Body of pancreas (tissue), 4 donors: ENCODE measurements at places on chromosomes 5 and 9. TPM values are rescaled to one million over a fixed set of nuclear protein-coding genes. Genes with fewer than 3 reads are reported as not detected.
A peak's percentile ranks its signal among the peaks of the same experiment; 100 is the strongest.

The PCDHGC4 gene
- 1.6 TPM for total RNA-seq

The CNTLN gene
- total RNA-seq: 11.2 TPM

The FOXD4L5 gene
- 0.26 TPM for total RNA-seq

The PAX5 gene
- total RNA-seq: 0.52 TPM

The TSLP gene
- total RNA-seq: 0.26 TPM

The ADCY2 gene
- total RNA-seq: 0.52 TPM

The C9orf153 gene
- total RNA-seq: 1.3 TPM

The C5orf46 gene
- not detected for total RNA-seq

The UBE2QL1 gene
- total RNA-seq: 0.33 TPM

The BTNL9 gene
- total RNA-seq: 41.5 TPM

The PCDHB10 gene
- total RNA-seq: 2.3 TPM

The PCA3 gene
- total RNA-seq: not detected

The CDH9 gene
- total RNA-seq: not detected

The SLF1 gene
- 11.2 TPM for total RNA-seq

The CSF1R gene
- total RNA-seq: 13.5 TPM

The EIF4E1B gene
- 11.5 TPM for total RNA-seq

The RNF180 gene
- total RNA-seq: 13.2 TPM

The SHC3 gene
- total RNA-seq: 6.9 TPM

- DNase-seq: no peak
These were observed 294.7 kb upstream of the DMRT1 start for GRCh38 chr9:546797-547223.

- DNase-seq: no peak
These were observed 88.4 kb upstream of the DNAH5 start for GRCh38 chr5:14032918-14033317.

GRCh38 chr9:105979290-105979689 lies 284.9 kb downstream of the TMEM38B start:
- no peak for DNase-seq

- no peak for DNase-seq
These were observed 24.9 kb upstream of the ARHGAP26 start for GRCh38 chr5:142745268-142745667.

DNA sequence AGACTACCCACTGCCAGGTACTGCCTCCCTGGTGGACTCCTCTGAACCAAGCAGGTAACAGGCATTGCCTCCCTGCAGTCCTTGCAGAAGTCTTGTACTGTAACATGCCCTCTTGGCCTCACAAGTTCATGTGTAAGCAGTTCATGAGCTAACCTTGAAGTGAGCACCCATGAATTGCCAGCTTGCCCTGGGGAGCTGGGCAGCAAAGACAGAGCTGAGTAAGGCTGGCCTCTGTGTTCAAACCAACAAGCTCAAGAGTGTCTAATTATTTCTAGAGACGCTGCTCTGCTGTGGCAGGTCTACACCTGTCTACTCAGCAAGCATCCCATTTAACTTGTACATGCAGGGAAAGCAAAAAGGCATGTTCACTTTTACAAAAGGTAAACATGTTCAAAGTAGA lies 113.5 kb downstream of the FEM1C start:
- no peak for DNase-seq

GRCh38 chr9:93291536-93292287 lies 107.8 kb downstream of the WNK2 start:
- no peak for DNase-seq

- no peak for DNase-seq
These were observed 34.3 kb downstream of the FAT2 start for GRCh38 chr5:151556806-151557205.

DNA sequence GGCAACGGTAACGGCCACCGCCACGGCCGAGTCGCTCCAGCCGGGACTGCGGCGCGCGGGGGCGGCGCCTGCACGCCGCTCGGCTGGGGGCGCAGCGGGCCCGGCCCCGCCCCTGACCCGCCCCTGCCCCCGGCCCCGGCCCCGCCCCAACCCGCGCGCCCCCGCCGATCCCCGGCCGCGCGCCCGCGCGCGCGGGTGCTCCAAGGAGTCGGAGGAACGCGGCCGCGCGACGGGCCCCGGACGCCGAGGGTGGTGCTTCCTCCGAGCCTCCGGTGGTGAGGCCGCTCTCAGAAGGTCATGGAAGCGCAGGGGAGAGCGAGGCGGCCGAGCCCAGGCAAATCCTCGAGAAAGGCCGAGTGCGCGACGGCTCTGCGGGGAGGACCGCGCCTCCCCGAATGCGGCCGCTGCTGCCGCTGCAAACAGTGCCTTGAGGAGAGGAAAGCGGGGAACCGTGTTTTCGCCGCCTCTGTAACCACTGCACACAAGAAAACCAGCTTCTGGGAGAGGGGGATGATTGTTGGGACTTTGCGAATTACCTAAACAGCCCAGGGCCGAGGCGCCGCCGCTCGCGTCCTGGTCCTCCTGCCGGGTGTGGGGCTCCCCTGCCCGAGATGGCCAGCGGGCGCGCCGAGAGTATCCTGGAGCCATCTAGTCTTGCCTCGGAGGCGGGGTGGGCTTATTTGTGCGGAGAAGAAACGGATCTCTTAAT lies at the start of gene LIFR:
Gene LIFR, minus strand, starts transcription at position 48 of the 709 bp plus-strand sequence. CDS start 25,999 bp downstream, outside the sequence.
- peak; percentile 86 for DNase-seq

- peak; percentile 28 for DNase-seq
These were observed 435 bp downstream of the ZNF189 start for GRCh38 chr9:101398930-101399642.

GRCh38 chr5:173878224-173878967 lies 9.8 kb upstream of the CPEB4 start:
- DNase-seq: peak; percentile 86

GRCh38 chr5:147675168-147675567 lies 107.4 kb downstream of the JAKMIP2 start:
- DNase-seq: no peak

- no peak for DNase-seq
These were observed 3.6 kb upstream of the TMEM210 start for GRCh38 chr9:137175345-137175961.

GRCh38 chr5:74326571-74327338 lies 313.8 kb downstream of the ENC1 start:
- DNase-seq: peak; percentile 14

DNA sequence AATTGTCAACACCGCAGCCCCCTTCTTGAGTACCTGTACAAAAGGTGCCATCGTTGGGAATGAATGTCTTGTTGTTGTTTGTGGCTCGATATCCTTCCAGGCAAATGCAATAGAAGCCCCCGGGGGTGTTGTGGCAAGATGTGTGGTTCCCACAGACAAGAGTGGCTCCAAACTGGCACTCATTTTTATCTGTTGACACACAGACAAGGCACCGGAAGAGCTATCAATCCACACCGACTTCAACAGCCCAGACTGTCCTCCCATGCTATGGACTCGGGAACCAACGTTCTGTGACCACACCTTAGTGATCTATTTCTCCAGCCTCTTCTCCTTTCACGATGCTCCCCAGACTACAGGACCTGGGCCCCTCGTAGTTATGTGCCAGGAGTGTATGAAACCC lies 25.9 kb downstream of the SUSD1 start:
- DNase-seq: no peak

DNA sequence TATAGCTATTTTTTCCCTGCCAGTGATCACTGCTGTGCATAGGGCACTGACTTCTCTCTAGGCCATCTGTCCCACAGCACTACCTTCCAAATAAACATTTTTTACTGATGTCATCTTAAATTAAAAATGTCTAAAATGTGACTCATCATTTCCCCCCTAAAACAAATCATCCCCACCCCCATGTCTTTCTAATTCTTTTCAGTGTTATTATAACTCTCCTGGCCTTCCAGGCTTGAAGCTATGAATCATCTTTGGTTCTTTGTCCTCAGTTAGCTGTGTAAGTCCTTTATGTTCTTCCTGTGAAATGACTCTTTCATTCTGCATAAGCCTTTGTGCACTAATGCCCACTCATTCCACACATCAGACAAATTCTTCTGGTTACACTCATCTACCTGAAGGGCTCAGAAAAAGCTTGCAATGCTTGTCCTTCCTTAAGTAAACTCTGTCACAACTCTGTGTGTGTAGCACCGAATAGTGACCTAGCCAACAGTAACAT lies 78.1 kb downstream of the CFAP95 start:
- no peak for DNase-seq

DNA sequence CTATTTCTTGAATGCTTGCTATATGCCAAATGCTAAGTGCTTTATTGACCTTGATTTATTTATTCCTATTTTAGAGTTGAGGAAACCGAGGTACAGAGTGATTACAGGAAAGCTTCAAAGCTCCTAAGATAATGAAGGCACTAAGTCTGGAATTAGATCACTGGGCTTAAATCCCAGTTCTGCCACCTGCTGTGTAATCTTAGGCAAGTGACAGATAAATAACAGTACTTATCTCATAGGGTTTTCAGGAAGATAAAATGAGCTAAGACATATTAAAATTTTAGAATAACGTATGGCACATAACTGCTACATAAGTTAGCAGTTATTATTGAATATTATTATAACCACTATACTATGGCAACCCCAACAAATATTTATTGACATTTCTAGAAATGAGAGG lies 843.8 kb downstream of the DTWD2 start:
- no peak for DNase-seq

DNA sequence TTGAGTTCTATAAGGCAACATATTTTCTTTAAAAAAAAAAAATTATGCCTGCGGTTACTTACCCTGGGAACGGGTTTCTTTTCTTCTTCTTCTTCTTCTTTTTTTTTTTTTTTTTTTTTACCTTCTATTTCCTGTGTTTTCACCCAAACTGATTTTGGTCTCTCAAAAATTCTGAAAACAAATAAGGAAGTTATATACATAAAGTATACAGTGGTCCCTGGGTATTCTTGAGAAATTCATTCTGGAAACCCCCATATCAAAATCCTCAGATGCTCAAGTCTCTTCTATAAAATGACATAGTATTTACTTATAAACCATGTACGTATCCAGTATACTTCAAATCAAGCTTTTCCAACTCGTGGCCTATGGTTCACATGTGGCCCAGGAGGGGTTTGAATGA lies 326.7 kb downstream of the MAT2B start:
- no peak for DNase-seq

GRCh38 chr5:170226661-170227060 lies 6.1 kb upstream of the C5orf58 start:
- no peak for DNase-seq

DNA sequence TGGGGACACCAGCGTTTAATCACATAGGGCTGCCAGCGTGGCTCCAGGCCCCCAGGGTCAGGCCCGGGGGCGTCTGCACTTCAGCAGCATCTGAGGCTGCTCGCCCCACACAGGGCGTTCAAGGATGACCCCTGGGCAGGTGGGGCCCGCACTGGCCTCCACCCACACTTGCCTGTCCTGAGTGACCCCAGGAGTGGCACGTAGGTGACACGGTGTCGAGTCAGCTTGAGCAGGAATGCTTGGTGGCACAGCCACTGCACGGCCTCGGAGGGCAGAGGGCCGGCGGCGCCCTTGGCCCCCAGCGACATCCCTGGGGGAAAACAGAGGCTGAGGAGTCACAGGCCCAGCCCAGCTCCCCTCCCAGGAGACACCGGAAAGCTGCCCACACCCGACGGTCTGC lies 29.0 kb downstream of the SLC6A18 start:
- DNase-seq: no peak

GRCh38 chr5:32551194-32551593 lies 34.2 kb upstream of the SUB1 start:
- DNase-seq: no peak

DNA sequence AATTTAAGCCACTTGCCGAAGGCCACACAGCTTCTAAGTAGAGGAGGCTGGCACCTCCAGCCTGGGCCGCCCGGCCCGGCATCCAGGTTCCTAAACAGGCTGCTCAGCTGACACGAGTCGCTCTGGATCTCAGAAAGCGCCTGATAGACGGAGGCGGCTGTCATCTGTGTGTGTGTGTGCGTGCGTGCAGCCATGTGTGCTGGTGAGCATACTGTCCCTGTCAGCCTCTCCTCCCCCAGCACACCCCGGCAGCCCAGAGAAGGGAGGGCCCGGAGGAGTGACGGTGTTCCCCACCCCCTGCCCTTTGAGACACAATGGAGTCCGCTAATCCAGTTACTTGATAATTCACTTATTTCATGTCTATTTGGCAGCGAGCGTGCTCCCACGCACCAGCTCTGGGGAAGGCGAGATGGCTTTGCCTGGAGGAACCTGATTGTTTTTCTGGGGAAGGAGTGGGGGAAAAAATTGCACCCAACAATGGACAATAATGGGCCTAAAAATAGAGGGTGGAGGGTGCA lies 20.0 kb downstream of the NTNG2 start:
- DNase-seq: no peak

GRCh38 chr5:88833371-88834130 lies 49.4 kb downstream of the MEF2C start:
- DNase-seq: no peak

- no peak for DNase-seq
These were observed 32.0 kb upstream of the ADAM19 start for GRCh38 chr5:157607371-157608161.

GRCh38 chr9:130579738-130580463 lies 524 bp downstream of the FUBP3 start:
- no peak for DNase-seq

- no peak for DNase-seq
These were observed 6.7 kb downstream of the DDX31 start for GRCh38 chr9:132663117-132663516.

- no peak for DNase-seq
These were observed 896 bp downstream of the CMBL start for GRCh38 chr5:10306806-10307205.

DNA sequence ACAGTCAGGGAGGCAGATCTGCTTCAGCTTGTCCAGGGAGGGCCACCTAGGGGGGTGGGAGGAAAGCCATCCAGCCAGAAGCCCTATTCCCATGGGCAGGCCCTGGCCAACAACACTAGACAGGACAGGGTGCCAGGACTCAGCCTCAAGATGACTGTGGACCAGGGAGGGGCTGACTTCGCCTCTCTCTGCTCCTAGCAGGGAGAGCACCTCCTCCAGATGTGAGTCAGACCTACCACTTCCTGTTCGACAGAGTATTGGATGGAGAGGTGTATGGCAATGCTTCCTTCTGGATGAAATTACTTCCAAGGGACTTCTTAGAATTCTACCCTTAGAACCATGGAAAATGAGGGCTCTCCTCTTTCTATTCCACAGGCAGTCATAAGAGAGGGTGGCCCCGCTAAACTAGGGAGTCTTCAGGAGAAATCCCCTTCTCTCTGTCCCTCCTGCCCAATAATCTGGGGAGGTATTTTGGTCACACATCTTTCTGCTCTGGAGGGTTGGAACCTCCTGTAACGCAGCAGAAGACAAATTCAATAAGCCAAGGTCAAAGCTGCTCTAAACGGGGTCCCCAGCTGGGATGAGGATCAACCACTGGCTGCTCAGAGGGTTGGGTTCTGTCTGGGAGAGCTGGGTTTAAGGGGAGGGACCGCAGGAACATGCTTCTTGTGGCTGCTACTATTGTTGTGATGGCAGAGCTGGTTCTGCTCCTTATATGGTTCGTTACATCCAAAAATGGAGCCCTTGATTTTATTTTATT lies 23.2 kb upstream of the RCL1 start:
- no peak for DNase-seq
